ENCODE measurements at places on chromosomes 3 and 15. TPM values are rescaled to one million over a fixed set of nuclear protein-coding genes. Genes with fewer than 3 reads are reported as not detected.

- no peak for DNase-seq
These were observed 17.3 kb downstream of the KPNA1 start for GRCh38 chr3:122497425-122497824.

GRCh38 chr15:38174691-38175090, 77.9 kb upstream of the SPRED1 start:
- no peak for DNase-seq

- DNase-seq, result peak; percentile 10
These were observed 4.9 kb upstream of the ACKR4 start for GRCh38 chr3:132592216-132592615.

GRCh38 chr3:85270488-85270887, 311.7 kb downstream of the CADM2 start:
- no peak for DNase-seq

- DNase-seq, result no peak
These were observed 145.6 kb downstream of the LSAMP start for GRCh38 chr3:116299646-116300081.

DNA sequence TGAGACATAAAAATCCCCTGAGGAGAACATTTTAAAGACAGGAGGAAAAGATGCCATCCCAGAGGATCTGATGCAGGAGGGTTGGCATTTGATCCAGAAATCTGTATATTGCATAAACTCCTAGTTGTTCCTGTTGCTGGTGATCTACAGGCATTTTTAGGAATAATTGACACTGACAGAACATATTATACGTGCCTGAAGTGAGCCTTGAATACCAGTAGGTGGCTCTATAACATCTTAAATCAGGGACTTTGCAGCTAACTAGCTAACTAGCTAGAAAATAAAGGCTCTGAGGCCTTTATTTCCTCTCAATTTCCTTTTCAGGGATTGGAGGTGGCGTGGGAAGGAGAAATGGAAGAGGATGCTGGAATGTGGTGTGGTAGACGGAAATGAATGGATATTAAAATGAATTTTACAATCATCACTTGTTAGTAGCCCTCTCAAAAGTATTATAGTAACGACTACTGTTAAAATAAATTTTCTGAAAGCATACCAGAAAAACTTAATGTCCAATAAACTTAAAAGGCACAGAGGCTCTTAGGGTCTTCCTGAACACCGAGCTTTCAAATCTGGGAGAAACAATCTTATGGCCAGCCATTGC, 73.8 kb upstream of the ZBED2 start:
- DNase-seq, result peak; percentile 31

GRCh38 chr3:188219147-188219546, 65.2 kb downstream of the LPP start:
- DNase-seq, result no peak

- no peak for DNase-seq
These were observed 369.0 kb downstream of the ULK4 start for GRCh38 chr3:41592753-41593510.

DNA sequence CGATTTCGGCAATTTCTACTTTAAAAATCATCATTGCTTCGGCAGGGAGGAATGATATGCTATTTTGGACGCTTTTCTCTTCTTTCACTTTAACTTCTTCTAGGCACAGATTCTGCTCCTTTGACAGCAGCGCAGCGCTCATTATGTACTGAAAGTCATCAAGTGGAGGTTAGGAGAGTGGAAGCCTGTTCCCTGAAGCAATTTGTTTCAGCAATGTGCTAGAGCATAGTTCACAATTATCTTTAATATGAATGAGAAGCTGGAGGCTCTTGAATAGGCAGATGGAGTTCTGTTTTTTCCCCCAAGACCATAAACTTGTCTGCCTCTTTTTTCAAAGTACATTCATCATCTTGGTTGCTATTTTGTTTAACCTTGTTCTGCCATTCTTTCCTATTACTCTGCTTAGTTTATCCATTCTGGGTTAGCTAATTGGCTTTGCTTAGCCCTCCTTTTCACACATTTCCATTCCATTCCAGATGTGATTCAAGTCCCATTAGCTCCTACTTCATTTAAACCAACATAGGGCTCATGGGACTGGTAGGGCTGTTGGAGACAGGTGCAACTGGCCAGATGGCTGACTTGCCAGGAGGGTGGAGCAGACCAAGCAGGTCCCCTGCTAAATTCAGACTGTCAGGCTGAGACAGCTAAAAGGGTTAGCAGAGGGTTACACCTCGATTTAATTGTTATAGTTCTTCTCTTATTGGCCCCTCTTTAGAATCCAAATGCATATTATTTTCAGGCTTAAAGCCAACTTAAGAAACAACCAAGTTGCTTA, 534.7 kb upstream of the CBLB start:
- DNase-seq, result no peak

- DNase-seq, result no peak
These were observed 69.1 kb downstream of the SSUH2 start for GRCh38 chr3:8575364-8576104.

DNA sequence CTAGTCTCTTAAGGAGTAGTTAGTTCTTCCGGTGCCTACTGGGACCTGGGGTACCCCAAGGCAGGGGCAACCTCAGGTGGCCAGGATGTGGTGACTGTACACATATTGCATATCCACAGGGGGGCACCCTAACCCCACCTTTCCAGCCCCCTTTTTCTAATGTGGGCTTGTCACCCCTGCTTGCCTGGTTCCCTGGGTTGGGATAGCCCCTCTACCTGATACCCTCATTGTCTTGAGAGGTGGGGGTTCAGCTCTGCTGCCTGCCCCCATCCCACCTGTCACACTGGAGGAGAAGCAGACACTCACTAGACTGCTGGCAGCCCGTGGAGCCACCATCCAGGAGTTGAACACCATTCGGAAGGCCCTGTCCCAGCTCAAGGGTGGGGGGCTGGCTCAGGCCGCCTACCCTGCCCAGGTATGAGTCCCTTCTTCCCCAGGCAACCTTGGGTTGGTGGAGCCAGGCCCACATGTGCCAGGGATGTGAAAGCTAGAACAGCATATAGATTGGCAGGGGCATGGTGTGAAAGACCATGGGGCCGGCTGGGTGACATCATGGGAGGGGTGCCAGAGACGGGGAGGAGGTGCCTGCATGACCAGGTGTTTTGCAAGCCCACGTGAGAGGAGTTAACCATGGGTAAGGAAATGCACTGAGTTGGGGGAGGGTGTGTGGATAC, 4.0 kb downstream of the GLYCTK start:
- DNase-seq, result no peak

GRCh38 chr3:27659279-27660021, 62.7 kb downstream of the EOMES start:
- no peak for DNase-seq

GRCh38 chr3:27758083-27758482, 36.0 kb upstream of the EOMES start:
- DNase-seq, result no peak

GRCh38 chr3:58214484-58215316, 3.9 kb upstream of the DNASE1L3 start:
- no peak for DNase-seq

- DNase-seq, result no peak
These were observed 27.8 kb downstream of the PDCD6IP start for GRCh38 chr3:33826206-33826605.

POLG gene
- 48.0 TPM for polyA plus RNA-seq

LMCD1 gene
- 30.5 TPM for polyA plus RNA-seq

NOX5 gene
- polyA plus RNA-seq, result 0.38 TPM

FBXO22 gene
- 51.2 TPM for polyA plus RNA-seq

COL8A1 gene
- 5.3 TPM for polyA plus RNA-seq

HESX1 gene
- 3.6 TPM for polyA plus RNA-seq

FBLN2 gene
- 21.2 TPM for polyA plus RNA-seq

ZNF35 gene
- 11.5 TPM for polyA plus RNA-seq

ARGFX gene
- polyA plus RNA-seq, result not detected

MEX3B gene
- polyA plus RNA-seq, result 11.8 TPM

TMCO5A gene
- not detected for polyA plus RNA-seq

SLC12A1 gene
- polyA plus RNA-seq, result 735 TPM
